ENCODE measurements at places on chromosomes 3 and 15. TPM values are rescaled to one million over a fixed set of nuclear protein-coding genes. Genes with fewer than 3 reads are reported as not detected.

The GNB4 gene
- 56.6 TPM for total RNA-seq

The CHRNA3 gene
- total RNA-seq, result not detected

The VWA5B2 gene
- not detected for total RNA-seq

The PEAK1 gene
- 139 TPM for total RNA-seq

The IL20RB gene
- 3.7 TPM for total RNA-seq

The RNF168 gene
- total RNA-seq, result 21.1 TPM

The THAP10 gene
- 1.5 TPM for total RNA-seq

The CHRM5 gene
- total RNA-seq, result not detected

The SPSB4 gene
- total RNA-seq, result 1.2 TPM

The TIMMDC1 gene
- 94.1 TPM for total RNA-seq

The SERINC4 gene
- not detected for total RNA-seq

The PCOLCE2 gene
- 23.3 TPM for total RNA-seq

The EXD1 gene
- not detected for total RNA-seq

The CLDN16 gene
- 0.14 TPM for total RNA-seq

The UBE2Q2 gene
- 29.6 TPM for total RNA-seq

The CYP8B1 gene
- not detected for total RNA-seq

The CCR5 gene
- 8.7 TPM for total RNA-seq

The IGF2BP2 gene
- 17.4 TPM for total RNA-seq

The CGNL1 gene
- 54.9 TPM for total RNA-seq

The OR5K2 gene
- total RNA-seq, result not detected

The ADAMTS9 gene
- 30.1 TPM for total RNA-seq

The TMC3 gene
- not detected for total RNA-seq

The CKMT1B gene
- 0.84 TPM for total RNA-seq

The PTH1R gene
- total RNA-seq, result 14.9 TPM

The KIF15 gene
- total RNA-seq, result 0.81 TPM

The CNTN4 gene
- 11.3 TPM for total RNA-seq

The CTXN2 gene
- total RNA-seq, result not detected

The HRH1 gene
- 12.0 TPM for total RNA-seq

The SLC6A1 gene
- 0.84 TPM for total RNA-seq

The TXNRD3 gene
- total RNA-seq, result 10.3 TPM

The PLSCR5 gene
- not detected for total RNA-seq

The ATR gene
- 23.0 TPM for total RNA-seq
